ENCODE measurements at places on chromosomes 3 and 15. TPM values are rescaled to one million over a fixed set of nuclear protein-coding genes. Genes with fewer than 3 reads are reported as not detected.

LRRC31 gene
- total RNA-seq: 1.7 TPM

GRCh38 chr3:66860771-66861170 is 137.3 kb upstream of the KBTBD8 start:
- no peak for DNase-seq

TGM5 gene
- not detected for total RNA-seq

ADPGK gene
- total RNA-seq: 17.8 TPM

DNA sequence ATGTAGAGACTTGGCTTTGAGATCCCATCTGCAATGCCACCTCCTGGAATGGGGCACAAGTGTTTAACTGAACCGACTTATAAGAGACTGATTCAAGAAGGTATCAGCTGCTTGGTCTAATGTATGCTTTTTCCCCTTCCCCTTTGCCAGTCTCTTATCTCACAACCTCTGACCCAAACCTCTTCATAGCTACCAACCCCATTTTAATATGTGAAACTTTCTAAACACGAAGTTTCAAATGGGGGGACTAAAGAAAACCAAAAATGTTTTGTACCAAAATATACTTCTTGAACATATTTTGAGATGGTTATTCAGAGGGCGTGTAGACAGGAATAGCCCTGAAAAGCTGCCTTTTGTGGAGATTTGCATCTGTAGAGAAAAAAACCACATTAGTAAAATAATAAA is 73.1 kb downstream of the OXSM start:
- DNase-seq: no peak

- DNase-seq: no peak
Observed at GRCh38 chr3:139671863-139672646, 5.7 kb downstream of the NMNAT3 start.

CLDN16 gene
- 1.2 TPM for total RNA-seq

- no peak for DNase-seq
Observed at GRCh38 chr15:80626643-80627120, 68.4 kb upstream of the ABHD17C start.

GRCh38 chr15:101233651-101234280 is 18.1 kb downstream of the CHSY1 start:
- no peak for DNase-seq

- DNase-seq: no peak
Observed at GRCh38 chr3:1235526-1236120, 142.8 kb downstream of the CNTN6 start.

DNA sequence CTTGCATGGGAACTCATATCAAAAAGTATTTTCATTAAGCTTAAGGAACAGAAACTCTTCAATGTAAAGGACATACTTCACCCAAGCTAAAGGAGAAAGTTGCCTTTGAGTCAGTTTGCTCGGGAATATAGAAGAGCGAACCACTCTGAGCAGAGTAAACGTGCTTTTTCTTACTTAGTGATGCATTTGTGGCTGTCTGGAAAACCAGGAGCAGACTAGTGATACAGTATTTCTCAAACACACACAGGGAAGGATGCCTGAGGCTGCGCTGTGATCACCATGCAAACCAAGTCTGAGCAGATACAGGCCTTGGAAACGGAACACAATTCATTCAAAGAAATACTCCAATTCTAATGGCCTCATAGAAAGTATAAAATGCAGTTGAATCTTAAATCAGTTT is 121.0 kb upstream of the CDIN1 start:
- DNase-seq: no peak

DNA sequence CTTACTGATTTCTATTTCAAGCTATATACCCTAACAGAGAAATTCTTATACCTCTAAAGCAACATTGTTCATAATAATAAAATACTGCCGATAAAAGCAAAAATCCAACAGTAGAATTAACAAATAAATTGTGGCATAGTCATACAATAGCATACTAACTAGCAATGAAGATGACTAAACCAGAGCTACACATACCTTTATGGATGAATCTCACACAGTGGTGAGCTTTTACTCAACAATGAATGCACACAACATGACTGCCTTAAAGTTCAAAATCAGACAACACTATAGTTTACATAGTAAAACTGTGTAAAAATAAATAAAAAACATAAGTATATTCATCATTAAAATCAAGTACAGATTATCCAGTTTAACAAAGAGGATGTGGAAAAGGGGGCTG is 99.1 kb downstream of the NR1I2 start:
- DNase-seq: no peak

FEZF2 gene
- total RNA-seq: not detected

DNA sequence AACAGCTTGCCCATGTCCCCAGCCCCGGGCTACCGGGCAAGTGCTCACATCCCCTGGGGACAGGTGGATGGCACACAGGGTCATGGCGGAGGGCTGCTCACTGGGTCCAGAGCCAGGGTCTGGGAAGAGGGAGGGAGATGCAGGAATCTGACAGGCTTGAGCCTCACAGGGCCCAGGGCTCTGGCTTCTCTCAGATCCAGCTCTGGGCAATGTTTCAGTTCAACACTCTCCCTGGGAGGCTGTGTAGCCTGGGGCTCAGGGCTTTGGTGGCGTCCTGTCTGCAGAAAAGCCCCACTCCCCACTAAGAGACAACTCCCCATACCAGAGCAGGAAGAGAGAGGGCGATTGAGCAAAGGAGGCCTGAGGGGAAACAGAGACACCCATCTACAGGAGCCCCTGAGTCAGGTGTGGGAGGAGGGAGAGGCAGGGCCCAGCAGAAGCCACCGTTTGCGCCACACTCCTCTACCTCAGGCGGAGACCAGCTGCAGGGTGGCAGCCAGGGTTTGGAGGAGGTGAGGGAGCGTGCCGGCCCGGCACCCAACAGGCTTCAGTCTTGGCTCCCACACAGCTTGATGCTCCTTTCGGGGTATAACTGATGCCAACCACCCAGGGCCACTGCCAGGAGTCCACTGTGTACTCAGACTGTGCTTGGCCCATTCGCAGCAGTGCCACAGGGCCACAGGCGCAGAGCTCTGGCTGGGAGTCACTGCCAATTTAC is 16.8 kb upstream of the SRP14 start:
- peak; percentile 98 for DNase-seq

GRCh38 chr3:68483601-68484000 is 448.7 kb downstream of the TAFA4 start:
- DNase-seq: no peak

DNA sequence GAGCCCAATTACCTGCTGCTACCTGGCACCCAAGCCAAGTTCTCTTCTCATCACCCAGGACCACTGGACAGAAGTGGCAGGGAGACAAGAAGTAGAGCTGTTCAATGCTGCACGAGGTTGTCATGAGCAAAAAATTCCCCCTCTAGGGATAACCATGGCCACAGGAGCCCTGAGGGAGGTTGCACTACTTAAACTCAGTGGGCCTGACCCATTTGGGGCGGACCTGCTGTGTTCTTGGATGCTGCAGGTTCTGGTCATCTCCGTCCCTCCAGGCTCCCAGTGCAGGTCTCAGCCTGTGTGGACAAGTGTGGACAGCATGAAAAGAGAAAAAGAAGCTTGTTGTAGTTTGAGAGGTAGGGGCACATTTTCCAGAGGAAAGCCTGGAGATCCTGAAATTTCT is 26.1 kb upstream of the MANF start:
- peak; percentile 15 for DNase-seq

- no peak for DNase-seq
Observed at GRCh38 chr3:12303534-12303933, 14.7 kb downstream of the PPARG start.

- DNase-seq: no peak
Observed at GRCh38 chr3:61715886-61716527, 154.6 kb downstream of the PTPRG start.

DNA sequence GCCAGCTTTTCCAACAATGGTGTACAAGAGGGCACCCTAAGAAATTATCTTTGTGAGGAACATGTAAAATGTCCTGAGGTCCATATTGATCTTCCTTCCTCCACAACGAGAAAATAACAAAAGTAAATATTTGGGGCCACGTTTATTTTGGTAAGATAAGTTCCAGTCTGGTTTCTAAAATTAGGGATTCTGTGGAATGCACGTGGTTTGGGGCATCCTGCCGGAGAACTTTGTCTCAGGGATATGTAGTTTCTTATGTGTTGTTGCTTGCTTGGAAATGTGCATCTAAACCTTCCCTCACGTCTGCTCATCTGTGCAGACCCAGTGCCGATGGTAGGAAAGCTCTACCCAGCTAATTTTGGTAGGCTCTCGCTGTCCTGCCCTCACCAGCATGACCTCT is 62.8 kb downstream of the CTDSPL start:
- no peak for DNase-seq

GRCh38 chr3:186955898-186956696 is 25.8 kb downstream of the ST6GAL1 start:
- DNase-seq: no peak

All from left lobe of liver (tissue), 2 donors.